Posterior cingulate gyrus (tissue), 11 donors: ENCODE measurements at places on chromosomes 7 and 10.
A peak's percentile ranks its signal among the peaks of the same experiment; 100 is the strongest.

- DNase-seq: no peak
These were observed 169.3 kb upstream of the MALRD1 start for GRCh38 chr10:18879284-18879683.

- no peak for DNase-seq
These were observed 28.9 kb downstream of the MAD1L1 start for GRCh38 chr7:2203766-2204300.

GRCh38 chr7:52925332-52925731 is 110.1 kb upstream of the POM121L12 start:
- no peak for DNase-seq

DNA sequence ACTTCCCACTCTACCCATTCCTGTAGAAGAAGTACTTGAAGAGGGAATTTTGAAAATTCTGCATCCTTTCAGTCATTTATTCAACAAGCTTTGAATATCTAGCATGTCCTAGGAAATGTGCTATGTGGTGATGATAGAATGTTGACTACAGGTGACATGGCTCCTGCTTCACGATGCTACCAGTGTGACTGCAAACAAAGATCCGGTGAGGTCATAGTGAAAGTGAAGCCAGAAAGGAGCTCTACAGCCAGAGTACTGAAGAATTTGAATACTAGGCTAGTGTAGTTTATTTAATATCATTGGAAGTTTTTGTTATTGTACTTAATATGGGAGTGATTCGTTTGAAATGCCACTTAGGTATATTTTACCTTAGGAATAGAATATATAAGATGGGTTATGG is 348.1 kb downstream of the TFEC start:
- no peak for DNase-seq

DNA sequence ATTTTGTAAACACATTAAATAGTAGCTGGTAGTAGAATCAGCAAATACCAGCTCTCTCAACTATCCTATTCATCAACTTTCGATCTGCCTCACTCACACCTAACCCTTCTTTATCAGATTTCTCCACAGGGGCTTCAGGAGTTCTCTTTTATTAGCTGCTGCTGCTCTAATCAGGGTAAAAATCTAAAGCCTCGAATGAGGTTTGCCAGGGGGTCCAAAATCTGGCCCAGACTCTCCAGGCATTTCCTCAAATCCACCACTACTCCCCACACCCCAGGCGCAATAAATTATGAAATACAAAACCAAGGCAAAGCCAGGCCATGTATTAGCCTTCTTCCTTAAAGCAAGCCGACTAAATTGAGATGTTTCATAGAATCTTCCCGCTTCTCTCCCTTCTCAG is 2.3 kb downstream of the RNF216 start:
- DNase-seq: no peak

- DNase-seq: peak; percentile 7
These were observed 13.0 kb downstream of the AQP1 start for GRCh38 chr7:30924624-30925023.

DNA sequence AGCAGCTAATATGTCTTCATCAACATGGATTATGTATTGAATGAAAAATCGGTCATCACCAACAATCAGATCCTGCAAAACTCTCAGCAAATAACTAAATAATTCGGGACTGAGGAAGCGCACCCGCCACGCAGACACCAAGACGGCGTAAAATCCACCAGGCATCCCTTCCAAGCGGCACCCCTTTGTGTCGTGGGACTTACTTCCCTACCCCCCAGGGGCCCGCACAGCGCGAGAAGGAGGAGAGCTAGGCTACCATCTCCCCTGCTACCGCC is 721 bp downstream of the ARL3 start:
- no peak for DNase-seq

DNA sequence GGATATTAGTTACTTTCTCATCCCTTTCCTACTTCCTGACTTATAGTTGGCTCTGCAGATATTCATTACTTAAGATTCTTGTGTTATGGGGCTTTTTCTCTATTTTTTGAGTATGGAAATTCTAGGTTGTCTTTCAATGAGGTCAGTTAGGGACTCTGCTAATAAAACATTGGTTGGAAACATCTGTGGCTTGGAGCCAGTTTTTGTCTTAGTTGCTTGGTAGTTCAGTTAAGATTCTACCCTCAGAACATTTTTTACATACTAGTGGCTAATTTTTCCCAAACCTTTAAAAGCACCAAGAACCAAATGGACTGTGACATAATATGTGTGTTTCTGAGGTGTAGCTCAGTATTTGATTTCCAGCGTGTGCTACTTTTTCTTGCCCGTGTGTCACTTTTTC is 305.6 kb upstream of the FZD1 start:
- DNase-seq: no peak
